ENCODE measurements at places on chromosomes 7 and 10. TPM values are rescaled to one million over a fixed set of nuclear protein-coding genes. Genes with fewer than 3 reads are reported as not detected.

Gene MYL10
- not detected for total RNA-seq

DNA sequence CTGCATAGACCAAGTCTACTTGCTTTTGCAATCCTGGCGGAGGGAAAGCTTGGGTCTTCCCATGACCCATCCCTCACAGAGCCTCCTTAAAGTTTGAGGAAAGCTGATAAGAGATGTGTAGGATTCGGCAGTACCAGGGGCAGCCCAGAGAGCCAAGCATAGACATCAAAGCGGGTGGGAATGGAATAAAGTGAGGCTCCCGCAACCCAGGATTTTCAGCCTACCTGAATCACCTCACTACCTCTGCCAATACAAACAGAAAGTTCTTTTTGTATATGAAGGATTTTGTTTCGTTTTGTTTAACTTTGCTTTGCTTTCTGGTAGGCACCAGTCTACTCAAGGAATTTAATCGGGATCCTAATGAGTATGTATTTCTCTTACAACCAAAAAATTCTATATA, 451.7 kb downstream of the PLXNA4 start:
- no peak for DNase-seq

- no peak for DNase-seq
Measured at GRCh38 chr7:38844952-38845563, 63.9 kb downstream of the VPS41 start.

DNA sequence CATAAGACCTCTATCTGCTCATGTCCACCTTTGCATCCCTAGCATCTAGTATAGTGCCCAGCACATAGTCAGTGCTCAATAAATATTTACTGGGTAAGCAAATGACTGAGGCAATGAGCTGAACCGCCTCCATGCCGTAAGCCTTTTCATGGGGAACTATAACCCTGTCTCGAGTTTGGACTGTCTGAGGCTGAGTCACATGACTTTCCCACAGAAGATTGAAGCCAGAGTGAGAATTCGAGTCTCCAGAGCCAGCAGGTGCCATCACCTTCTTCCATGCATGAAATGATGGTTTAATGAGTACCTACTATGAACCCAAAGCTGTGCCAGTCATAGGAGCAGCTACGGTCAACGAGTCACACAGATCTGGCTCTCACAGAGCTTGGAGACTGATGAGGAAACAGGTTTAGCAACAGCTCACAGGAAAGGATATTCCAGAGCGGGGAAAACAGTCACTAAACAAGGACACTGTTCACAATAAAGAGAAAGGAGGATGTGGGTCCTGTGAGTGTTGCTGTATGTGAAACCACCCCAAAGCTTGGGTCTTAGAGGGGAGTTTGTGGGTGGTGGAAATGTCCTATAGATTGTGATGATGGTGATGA, 75.2 kb downstream of the TEX36 start:
- no peak for DNase-seq

DNA sequence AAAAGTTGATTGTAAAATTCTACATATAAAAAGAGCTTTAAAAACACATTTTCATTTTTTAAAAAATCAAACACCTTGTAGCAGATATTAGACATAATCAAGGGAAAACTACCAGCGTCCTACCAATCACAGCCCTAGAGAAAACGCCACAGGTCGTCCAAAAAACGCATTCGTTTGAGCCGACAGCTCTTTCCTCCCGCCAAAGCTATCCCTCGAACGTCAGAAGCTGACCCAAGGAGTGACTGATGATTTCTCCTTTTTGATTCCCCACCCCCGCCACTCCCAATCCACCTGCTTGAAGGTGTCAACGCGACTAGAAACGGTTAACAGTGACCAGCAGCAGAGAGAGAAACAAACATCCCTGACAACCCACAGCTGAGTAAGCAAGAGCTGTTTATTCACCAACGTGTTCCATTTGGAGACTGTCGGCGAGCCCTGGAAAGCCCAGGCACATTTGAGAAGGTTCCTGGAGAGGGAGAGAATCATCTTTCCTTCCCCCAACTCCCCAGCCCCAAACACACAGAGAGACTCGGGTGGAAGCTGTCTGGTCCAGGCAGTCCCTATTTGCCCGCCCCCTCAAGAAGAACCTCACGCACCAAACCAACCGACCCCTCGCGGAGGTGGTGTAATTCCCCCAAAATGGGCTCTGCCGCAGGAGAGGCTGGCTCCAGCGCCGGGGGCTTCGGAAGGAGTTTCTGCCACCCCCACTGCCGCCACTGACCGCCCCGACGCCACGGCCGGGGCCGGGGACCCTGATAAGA, 622 bp downstream of the CPEB3 start:
- DNase-seq: peak; percentile 52

DNA sequence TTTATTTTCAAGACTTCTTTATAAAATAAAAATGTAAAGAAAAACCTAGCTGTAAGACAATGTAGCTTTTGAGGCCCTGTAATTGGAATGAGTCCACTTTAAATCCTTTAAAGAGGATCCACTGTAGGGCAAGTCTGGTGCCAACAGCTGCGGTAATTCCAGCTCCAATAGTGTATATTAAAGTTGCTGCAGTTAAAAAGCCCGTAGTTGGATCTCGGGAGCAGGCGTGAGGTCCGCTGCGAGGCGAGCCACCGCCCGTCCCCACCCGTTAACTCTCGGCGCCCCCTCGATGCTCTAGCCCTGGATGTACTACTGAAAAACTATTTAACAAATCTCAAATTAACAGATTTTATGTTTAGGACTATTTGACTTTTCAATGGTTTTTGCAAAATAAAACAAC, 414.7 kb upstream of the SEMA3C start:
- no peak for DNase-seq

- peak; percentile 91 for DNase-seq
Measured at GRCh38 chr10:113073549-113074189, 123.6 kb downstream of the TCF7L2 start.

GRCh38 chr7:101232141-101232850, 5.3 kb downstream of the CLDN15 start:
- peak; percentile 91 for DNase-seq

GRCh38 chr7:95925236-95925635, 152.9 kb downstream of the DYNC1I1 start:
- DNase-seq: no peak

- DNase-seq: peak; percentile 80
Measured at GRCh38 chr10:88934900-88935672, 17.5 kb downstream of the ACTA2 start.

DNA sequence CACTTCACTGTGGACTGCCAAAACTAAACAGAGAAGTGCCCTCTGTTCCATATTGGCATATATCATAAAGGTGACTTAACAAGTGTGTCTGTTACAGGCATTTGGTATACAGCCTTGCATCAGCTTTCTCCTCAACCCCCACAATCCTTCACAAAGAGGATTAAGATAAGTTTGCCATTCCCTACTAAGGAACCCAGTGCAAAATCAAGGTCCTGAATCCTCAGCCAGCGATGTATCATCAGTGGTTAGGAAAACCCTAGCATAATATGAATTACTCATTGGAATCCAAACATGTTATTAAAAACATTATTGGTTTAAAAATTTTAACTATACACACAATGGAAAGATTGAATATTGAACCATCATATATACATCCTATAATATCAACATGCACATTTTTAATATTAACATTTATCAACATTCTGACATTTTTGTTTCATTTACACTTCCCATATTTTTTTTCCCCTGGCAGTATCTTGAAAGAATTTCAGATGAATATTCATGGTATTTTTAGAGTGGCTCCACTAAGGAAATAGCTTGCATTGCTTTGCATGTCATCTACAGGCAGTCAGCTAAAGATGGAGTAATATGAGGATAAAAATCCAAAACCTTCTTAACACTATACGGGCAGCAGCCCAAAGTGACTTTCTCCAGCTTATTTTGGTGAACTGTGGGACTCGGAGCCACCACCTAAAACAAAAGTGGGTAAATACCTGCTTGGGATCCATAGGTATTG, 215.6 kb upstream of the CHRM2 start:
- no peak for DNase-seq

- DNase-seq: no peak
Measured at GRCh38 chr7:92330835-92331438, 85.2 kb downstream of the ANKIB1 start.

- DNase-seq: no peak
Measured at GRCh38 chr7:76330261-76330660, 27.8 kb downstream of the HSPB1 start.

DNA sequence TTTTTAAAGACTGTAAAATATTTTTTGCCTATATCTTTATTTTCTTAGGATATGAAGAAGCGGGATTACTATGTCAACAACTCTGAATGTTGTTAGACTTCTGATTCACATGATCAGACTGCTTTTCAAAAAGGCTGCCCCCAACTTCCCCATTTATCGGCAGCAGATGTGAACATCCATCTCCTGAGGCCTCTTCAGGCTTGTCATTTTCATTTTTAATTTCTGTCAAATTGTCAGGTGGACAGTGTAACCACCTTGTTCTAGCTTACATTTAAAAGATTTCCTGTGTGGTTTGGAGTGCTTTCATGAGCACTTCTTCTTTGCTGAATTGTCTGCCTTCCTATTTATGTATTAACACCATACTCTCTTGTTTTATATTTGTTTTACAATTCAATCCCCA, 78.8 kb upstream of the GSDME start:
- DNase-seq: no peak

- peak; percentile 72 for DNase-seq
Measured at GRCh38 chr10:123994417-123995081, 98.8 kb downstream of the CHST15 start.

DNA sequence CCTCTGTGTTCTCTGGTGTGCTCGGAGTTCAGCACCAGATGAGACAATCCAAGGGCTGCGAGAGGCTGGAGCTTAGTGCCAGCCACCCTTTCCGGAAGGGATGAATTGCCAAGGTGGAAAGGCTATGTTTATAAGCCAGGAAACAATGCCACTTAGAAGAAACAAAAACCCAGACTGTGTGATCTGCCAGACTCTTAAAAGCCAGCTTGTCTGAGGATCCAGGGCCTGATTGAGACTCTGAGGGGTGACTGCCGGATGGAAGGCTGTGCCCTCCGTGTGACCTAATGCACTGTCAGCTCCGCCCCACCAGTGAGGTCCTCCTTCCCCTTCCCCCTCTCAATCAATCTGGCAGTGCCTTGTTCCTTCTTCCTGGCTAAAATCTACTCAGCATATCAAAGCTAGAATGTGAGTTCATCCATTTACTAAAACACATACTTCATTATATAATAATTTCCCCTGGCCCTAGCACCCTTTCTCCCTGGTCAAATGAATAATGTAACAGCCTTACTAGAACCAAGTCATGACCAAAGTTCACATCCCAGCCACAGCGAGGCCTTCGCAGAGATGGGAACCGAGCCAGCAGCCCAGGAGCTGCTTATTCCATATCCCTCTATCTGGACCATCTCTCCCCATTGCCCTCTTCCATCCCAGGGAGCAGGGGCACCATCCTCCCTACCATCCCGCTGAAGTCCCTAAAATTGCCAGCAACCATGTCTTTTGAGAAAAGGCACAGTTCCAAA, 25.5 kb downstream of the FAM107B start:
- peak; percentile 52 for DNase-seq

GRCh38 chr10:67017218-67017617, 91.4 kb downstream of the LRRTM3 start:
- DNase-seq: no peak

- DNase-seq: no peak
Measured at GRCh38 chr7:101111261-101111660, 15.6 kb upstream of the SERPINE1 start.

Gene OPN1SW
- not detected for total RNA-seq

DNA sequence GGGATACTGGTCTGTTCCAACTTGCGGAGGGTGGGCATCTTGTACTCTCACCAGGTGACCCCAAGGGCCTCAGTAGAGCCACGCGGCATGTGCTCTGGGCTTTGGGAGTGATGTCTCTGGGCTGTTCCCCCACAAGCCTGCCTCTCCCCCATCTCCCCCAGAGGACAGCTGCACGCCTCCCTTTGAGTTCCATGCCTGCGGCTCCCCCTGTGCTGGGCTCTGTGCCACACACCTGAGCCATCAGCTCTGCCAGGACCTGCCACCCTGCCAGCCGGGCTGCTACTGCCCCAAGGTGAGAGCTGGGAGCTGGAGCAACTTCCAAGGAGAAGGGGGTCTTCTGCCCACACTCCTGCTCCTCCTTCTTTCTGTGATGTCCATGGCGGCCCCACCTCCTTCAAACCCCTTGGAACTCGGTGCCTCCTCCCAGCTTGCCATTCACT, 15.0 kb upstream of the ZNF862 start:
- DNase-seq: no peak

Gene LUC7L2
- 70.0 TPM for total RNA-seq

DNA sequence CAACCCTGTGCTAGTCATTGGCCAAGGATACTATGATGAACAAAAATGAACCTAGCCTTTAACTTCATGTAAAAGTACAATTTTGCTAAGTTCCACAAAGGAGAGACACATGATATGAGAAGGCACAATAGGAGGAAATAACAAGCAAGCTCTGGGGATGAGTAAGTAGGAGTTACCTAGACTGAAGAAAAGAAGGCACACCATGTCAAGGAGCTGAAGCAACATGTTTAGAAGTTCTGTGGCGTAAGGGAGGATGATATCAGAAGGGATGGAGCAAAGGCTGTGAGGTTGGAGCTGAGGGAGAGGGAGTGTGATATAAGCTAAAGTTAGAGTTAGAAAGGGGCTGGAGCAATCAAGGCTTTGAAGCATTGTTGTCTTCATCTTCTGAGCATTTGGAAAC, 25.6 kb downstream of the KIFBP start:
- DNase-seq: no peak

DNA sequence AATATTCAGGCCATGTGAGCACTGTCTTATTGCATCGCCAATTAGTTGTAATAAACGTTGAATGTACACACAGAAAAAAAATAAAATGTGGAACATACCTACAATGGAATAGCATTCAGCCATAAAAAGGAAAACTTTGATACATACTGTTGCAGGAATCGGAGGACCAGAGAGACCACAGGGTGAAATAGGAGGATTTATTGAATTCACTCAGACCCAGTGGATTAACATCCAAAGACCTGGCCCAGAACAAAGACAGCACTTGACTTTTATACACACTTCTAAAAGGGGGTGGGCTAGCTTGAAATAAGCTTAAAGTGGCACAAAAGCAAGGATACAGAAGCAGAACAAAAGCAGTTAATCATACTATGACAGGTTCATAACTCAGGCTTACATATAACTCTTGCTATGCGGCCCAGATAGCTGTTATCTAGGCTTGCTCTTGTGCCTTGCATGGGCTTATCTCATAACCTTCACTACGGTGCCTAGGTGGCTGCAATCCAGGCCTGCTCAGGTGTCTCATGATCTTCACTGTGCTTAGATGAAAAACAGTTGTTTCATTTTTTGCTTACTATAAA, 292.2 kb upstream of the TAC1 start:
- DNase-seq: no peak

DNA sequence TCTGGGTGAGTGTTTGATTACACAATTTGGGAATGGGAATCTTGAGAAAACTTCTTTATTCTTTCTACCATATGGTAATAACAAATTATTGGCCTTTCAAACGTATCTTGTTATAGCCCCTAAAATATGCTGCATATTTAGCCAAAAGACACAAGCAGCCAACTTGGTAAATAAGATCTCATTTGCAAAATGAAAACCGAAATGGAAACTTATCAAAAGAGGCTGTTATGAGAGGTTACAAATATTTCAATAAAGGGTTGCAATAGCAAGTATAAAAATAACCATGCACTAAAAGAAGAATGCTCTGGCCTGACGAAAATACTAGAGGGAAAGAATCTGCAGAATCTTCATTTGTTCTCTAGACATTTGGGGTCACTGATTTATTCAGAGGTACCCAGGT, 259.5 kb upstream of the LRRN3 start:
- no peak for DNase-seq

GRCh38 chr10:13425397-13425796, 77.3 kb upstream of the SEPHS1 start:
- DNase-seq: no peak
